ENCODE measurements at places on chromosomes 1 and 21.

DNA sequence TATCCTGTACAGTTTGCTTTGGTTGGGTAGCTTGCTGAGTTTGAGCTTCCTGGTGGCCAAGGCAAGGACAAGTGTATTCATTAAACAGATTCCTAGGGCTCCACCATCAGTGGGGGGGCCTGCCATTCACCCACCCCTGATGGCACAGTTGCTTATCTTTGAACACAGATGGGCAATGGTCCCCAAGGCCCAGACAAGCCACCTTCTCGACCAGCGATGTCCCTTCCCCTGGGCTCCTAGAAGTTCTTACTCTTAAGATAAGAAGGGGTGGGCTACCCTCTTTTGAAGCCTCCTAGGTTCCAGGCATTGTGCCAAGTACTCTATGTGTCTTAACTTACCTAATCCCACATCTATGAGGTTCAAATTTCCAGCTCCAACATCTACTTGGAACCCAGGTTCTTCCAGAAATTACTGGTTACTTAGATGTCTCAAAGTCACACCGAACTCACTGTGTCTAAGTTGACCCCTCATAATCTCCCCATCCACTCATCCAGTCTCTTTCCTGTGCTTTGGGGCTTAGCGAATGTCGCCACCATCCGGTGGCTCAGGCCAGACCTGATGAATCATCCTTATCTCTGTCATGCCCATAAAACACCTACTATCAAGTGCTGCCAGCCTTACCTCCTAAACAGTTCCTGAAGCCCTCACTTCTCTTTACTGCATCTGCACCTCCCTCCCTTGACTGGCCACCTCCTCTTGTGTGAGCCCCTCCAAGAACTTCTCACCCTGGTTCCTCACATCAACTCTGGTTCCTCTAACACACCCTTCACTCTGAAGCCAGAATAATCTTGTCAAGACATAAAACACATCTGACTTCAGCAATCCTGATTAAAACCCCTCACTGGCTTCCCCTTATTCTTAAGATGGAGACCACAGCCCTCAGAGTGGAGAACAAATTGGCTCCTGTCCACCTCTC is 50.1 kb downstream of the KLHDC7A start:
- DNase-seq, result no peak

GRCh38 chr1:81681114-81681513 is 119.6 kb upstream of the ADGRL2 start:
- DNase-seq, result no peak

DNA sequence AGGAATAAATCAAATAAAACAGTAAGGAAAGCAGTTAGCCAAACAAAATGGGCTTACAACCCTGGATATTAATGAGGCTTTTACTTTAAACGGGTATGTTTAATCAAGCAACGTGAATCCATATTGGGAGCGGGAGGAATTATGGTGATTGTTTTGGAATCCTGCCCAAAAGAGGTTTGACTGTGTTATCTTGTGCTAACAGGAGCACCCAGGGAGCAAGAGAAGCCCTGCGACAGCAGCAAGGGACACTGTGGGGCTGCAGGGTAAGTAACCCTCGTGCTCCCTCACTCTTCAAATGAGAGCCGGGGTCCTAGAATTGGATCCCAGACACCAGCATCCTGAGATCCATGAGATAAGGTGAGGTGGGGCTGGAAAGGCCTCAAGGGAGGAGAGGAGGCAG is 72.6 kb upstream of the PGBD5 start:
- no peak for DNase-seq

- DNase-seq, result no peak
Measured at GRCh38 chr21:39046236-39046916, 136.9 kb downstream of the PSMG1 start.

DNA sequence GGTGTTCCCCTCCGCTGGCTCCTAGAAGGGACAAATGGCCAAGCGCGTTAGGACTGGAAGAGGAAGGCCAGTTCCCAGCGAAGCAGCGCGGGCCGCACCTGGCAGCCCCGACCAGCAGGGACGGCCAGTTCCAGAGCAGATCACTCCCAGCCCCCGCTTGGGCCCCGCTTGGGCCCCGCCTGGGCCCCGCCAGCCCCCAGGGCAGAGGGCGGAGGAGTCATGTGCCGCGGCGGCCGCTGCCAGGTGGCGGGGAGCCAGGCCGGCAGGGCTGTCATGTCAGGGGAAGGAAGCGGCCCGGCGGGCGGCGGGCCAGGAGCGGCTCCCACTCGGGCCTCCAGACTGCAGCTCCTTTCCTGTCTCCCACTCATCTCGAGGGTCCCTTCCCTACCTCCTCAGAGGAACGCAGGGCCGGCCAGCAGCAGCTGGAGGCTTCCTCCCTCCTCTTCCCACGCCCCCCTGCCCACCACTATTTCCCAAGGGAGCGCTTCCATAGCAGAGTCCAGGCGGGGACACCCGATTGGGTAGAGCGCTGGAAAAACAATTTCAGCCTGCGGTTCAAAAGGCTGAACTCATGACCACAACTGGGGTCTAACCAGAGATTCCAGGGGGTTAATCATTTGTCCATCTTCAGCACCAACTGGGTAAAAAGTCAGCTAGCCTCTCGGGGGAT is 16.5 kb downstream of the ZNF697 start:
- DNase-seq, result no peak

DNA sequence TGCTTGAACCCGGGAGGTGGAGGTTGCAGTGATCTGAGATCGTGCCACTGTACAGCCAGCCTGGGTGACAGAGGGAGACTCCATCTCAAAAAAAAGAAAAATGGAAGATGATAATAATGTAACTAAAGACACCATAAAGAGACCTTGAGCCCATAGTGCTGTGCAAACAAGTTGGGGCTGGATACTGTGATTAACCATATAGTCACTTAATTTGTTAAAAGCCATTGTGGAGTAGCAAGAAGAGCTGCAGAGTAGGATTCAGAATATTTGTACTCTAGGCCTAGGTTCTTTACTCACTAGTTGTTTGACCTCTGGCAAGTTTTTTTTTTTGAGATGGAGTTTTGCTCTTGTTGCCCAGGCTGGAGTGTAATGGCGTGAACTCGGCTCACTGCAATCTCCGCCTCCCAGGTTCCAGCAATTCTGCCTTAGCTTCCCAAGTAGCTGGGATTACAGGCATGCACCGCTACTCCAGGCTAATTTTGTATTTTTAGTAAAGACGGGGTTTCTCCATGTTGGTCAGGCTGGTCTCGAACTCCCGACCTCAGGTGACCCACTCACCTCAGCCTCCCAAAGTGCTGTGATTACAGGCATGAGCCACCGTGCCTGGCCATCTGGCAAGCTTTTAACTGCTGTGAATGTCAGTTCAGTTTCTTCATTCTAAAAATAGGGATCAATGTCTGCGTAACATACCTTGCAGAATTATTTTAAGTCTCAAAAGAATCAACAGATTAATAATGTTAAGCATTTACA is 12.8 kb downstream of the CAP1 start:
- no peak for DNase-seq

- no peak for DNase-seq
Measured at GRCh38 chr1:9759939-9760338, 63.8 kb downstream of the CLSTN1 start.

DNA sequence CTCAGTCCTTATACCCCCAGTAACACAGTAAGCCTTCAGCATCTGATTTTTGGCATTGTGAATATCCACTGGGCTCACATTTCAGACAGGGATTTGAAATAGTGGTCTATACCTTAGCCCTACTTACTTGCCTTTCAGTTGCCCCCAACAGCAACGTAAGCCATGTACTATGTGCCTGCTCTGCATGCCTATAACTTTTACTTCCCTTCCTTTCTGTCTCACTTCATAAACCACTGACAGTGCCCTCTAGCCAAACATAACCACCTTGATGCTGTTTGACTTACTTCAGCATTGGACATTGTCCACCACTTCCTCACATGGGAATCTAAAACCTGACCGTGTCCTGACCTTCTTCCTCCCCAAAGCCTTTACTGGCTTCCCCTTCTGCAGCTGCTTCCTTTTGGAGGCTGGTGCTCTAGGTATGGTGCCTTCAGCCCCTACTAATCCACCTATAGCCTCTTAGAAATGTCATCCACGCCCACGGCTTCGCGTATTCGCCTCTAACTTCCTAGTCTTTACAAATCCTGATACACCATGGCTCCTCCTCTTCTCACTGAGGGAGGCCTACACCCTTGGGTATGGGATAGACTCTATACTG is 3.6 kb upstream of the ZNF672 start:
- peak; percentile 25 for DNase-seq

- DNase-seq, result no peak
Measured at GRCh38 chr1:212974711-212975110, 24.4 kb downstream of the VASH2 start.

GRCh38 chr1:162944974-162945674 is 84.1 kb upstream of the CCDC190 start:
- no peak for DNase-seq

DNA sequence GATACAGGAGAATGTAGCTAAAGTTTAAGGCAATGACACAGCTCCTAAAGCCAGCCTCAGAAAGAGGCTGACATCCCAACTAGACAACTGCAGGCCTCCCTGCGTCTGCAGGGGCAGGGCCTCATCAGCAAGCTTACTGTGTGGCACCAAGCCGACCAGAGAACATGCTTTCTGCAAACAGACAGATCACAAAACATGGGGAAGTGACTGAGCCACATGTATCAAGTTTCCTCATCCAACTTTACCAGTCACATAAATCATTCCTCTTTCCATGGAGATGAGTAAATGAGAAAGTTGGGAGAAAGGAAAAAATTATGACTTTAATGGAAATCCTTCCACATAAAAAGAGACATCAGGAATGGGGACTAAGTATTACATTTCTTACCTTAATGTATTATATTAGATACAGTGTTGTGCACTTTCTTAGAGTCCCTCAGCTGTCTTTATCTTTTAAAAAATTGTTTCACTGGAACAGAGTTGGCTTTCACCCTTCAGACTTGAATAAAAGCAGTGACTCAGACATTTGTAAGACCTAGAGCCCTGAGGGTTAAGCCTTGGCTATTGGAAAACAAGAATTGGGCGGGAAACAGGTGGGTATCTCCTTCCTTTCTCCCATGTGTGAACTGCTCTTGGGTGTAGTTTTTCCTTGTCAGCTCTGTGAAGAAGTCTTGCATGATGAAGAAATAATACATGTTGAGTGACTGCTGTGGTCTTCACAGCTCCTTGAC is 305.7 kb upstream of the SNX7 start:
- DNase-seq, result no peak

- no peak for DNase-seq
Measured at GRCh38 chr1:14929547-14930246, 223.8 kb upstream of the TMEM51 start.

DNA sequence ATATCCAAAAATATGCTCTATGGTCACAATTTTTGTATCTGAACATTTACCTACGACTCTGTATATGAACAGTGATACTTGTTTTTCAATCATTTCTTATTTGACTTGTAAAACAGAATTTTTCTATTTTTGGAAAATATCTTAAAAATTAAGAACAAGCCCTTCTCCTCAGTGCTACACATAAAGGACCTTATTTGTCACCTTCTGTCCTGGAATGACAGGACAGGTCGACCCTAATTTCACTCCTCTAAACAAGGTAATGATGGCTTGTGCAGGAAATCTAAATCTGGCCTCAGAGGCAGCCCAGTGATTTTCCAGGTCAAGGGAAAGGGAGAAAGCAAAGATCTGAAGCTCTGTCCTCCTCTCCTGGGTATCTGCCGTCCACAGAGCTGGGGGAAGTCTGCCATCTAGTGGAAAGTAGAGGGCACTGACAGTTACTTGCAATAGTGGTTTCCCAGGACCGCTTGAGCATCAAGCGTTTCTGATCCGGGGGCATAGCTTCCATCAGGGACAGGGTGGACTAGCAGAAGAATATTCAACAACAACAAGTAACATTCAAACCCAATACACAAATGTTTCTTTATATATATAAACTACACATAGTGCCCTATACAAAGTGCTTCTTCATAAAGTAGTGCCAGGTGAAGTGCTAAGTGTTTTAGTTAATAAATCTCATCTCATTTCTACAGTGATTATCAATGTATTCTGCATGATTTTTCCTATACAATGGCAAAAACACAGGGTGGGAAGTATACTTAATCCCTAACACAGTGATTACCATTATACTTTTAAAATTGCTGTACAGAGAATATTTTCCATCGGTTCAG is 74.6 kb downstream of the SLC25A24 start:
- peak; percentile 80 for DNase-seq

GRCh38 chr1:23592209-23592892 is 33.0 kb upstream of the ID3 start:
- DNase-seq, result no peak
